Left ventricle myocardium inferior (tissue), 1 donor: ENCODE measurements at places on chromosomes 16 and 17.

- H3K27me3 ChIP-seq = no peaks in the 10 kb centered on the region
- peak overlapping the region; percentile 82 for H3K27ac ChIP-seq
- H3K4me3 ChIP-seq = peak overlapping the region; percentile 75
- DNase-seq = peak; percentile 68
- no peaks in the 10 kb centered on the region for H3K36me3 ChIP-seq
Measured at GRCh38 chr16:4373909-4374742, 2.5 kb downstream of the VASN start.

DNA sequence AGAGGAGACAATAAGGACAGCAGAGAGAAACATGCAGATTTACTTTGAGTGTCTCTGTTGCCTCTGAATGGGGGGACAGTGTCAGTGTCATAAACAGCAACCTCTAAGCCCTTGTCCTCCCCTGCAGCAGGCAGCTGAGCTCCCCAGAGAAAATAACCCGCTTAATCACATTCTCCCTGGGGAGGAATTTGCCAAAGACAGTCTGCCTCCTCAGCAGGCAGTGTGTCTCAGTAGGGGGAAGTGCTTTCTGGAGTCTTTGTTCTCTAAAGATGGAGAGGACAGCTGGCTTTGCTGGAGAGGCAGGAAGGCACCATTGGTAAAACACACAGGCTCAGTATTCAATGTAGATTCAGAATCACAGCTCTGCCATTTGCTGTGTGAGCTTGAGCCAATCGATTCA, 16.1 kb downstream of the TEKT5 start:
- no peak overlapping the region for H3K27ac ChIP-seq
- no peaks in the 10 kb centered on the region for H3K27me3 ChIP-seq
- H3K4me1 ChIP-seq = peaks cover 11% of the 10 kb centered on the region
- no peak overlapping the region for H3K4me3 ChIP-seq
- no peaks in the 10 kb centered on the region for H3K36me3 ChIP-seq

DNA sequence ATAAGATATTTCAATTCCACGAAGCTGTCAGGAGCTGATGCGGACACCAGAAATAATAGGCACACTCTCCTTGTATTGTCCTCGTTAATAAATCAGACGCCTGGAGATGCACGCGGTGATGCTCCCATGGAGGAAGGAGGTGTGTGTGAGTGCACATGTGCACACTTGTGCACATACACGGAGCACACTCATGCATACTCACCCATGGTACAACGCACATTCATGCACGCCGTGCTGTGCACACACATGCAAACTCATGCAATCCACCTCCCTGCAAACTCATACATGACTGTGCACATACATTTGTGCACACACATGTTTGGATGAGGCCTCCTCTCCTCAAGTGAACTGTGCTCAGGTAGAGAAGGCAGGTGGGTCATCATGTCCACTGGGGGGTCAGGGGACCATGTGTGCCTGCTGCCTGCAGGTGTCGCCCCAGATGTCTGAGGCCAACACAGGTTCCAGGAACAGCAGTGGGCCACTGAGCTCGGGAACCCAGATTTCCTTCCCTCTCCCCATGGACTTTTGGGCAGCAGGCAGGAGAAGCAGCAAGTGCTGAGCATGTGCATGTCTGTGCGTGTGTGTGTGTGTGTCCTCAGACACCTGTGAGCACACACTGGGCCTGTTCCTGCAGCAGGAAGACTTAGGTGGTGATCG, 165.3 kb downstream of the SDK2 start:
- H3K4me3 ChIP-seq = no peak overlapping the region
- H3K36me3 ChIP-seq = no peaks in the 10 kb centered on the region
- peaks cover 43% of the 10 kb centered on the region for H3K4me1 ChIP-seq

DNA sequence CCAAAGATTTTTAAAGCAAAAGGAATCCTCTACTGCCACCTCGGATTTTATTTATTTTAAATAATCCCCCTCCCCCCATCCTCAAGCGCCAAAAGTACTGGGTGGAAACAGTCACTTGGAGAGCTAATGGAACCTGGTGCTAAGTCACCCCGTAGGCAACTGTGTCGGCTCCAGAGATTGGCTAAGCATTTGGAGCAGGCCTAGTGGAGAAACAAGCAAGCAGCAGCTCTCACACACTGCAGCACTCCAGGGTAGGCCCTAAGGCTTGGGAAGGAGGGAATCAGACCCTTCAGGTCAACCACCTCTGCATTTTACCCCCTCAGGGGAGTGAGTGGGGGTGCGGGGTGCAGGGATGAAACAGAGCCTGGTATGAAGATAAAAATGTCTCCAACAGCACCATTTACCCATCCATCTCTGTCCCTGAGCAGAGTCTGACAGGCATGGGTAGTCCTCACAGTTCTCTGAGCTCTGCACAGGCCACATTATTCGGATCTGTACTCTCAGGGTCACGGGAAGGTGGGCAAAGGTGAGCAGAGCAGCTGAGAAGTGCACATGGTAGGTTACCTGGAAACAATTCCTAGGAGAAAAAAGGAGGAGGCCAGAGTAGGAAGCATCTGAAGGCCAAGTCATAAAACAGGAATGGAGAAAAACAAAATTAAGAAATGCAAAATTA, 27.2 kb upstream of the STAC2 start:
- H3K4me1 ChIP-seq = no peaks in the 10 kb centered on the region
- no peak overlapping the region for H3K27ac ChIP-seq
- no peak overlapping the region for H3K4me3 ChIP-seq
- H3K27me3 ChIP-seq = no peaks in the 10 kb centered on the region
- H3K36me3 ChIP-seq = peaks cover 39% of the 10 kb centered on the region

DNA sequence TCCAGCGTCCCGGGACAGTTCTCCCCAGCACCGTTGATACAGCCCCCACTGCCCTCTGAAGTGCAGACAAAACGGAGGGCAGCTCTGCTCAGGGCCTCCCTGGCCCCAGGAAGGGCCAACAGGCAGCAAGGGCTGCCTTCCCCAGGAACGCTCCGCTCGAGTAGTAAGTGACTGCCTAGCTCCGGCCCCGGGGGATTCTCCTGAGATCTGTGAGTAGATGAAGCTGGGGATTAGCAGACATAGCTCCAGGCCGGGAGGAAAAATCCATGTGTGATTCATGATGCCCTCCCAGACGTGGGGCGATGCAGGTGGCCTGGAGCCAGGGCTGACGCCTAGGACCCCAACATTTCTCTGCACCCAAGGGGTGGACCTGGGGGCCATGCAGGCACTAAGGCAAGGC, 85.3 kb downstream of the ENGASE start:
- peaks cover 2% of the 10 kb centered on the region for H3K4me1 ChIP-seq
- DNase-seq = no peak
- no peak overlapping the region for H3K27ac ChIP-seq
- peaks cover 86% of the 10 kb centered on the region for H3K27me3 ChIP-seq
- H3K4me3 ChIP-seq = no peak overlapping the region

DNA sequence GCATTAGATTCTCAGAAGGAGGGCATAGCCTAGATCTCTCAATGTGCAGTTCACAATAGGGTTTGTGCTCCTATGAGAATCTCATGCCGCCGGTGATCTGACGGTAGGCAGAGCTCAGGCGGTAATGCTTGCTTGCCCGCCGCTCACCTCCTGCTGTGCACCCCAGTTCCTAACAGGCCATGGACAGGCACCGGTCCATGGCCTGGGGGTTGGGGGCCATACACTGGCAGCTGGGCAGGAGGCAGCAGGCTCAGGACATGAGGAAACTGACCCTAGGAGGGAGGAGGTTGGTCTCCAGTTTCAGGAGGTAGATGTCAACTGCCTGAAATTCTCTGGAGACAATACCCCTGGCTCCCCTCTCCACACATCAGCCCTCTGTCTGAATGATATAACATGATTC, 245.0 kb upstream of the CACNG5 start:
- no peak for DNase-seq
- no peak overlapping the region for H3K4me3 ChIP-seq
- H3K27me3 ChIP-seq = no peaks in the 10 kb centered on the region
- no peak overlapping the region for H3K27ac ChIP-seq
- no peaks in the 10 kb centered on the region for H3K4me1 ChIP-seq

GRCh38 chr17:44599298-44600175, 42.3 kb downstream of the FZD2 start:
- DNase-seq = no peak
- no peak overlapping the region for H3K4me3 ChIP-seq
- peaks cover 25% of the 10 kb centered on the region for H3K27me3 ChIP-seq
- no peaks in the 10 kb centered on the region for H3K4me1 ChIP-seq
- no peak overlapping the region for H3K27ac ChIP-seq

- peaks cover 15% of the 10 kb centered on the region for H3K36me3 ChIP-seq
- DNase-seq = peak; percentile 90
- peaks cover 37% of the 10 kb centered on the region for H3K4me1 ChIP-seq
- H3K4me3 ChIP-seq = peak overlapping the region; percentile 18
Measured at GRCh38 chr16:30409125-30410060, 2.0 kb downstream of the ZNF771 start.

DNA sequence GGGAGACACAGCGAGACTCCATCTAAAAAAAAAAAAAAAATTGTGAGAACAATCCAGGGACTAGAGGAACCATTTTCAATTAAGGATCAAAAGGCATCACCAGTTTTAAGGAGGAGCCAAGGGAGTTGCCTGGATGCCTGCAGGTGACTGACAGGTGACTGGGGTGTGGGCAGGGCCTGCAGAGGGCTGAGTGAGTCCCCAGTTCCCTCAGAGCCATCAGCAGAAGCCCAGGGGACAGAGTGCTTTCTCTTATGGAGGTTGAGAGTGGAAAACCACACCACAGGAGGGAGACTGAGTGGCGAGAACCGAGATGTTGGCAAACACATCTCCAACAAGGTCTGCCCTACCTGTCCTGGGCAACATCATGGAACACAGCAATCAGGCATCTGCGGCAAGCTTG, 27.1 kb upstream of the CREBBP start:
- no peaks in the 10 kb centered on the region for H3K36me3 ChIP-seq
- H3K4me1 ChIP-seq = no peaks in the 10 kb centered on the region
- no peaks in the 10 kb centered on the region for H3K27me3 ChIP-seq
- H3K27ac ChIP-seq = no peak overlapping the region

GRCh38 chr17:2113279-2113622, 58.3 kb downstream of the HIC1 start:
- H3K36me3 ChIP-seq = no peaks in the 10 kb centered on the region
- peaks cover 1% of the 10 kb centered on the region for H3K4me1 ChIP-seq
- DNase-seq = no peak
- H3K27me3 ChIP-seq = no peaks in the 10 kb centered on the region
